ENCODE measurements at places on chromosomes 4 and X.

DNA sequence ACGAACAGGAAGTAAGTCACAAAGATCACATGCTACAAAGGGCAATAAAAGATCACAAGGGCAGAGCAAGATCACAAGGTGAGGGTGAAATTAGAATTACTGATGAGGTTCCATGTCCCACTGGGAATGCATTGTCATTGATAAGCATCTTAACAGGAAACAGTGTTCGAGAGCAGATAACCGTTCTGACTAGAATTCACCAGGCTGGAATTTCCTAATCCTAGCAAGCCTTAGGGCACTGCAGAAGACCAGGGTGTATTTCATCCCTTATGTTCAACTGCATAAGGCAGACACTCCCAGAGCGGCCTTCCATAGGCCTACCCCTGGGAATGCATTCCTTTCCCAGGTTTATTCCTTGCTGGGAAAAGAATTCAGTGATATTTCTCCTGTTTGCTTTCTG lies 980.6 kb upstream of the LCORL start:
- no peak for DNase-seq

- no peak for DNase-seq
Observed at GRCh38 chr4:65791111-65791811, 121.0 kb upstream of the EPHA5 start.

GRCh38 chr4:53905941-53906377 lies 158.4 kb downstream of the CHIC2 start:
- DNase-seq: peak; percentile 78

- DNase-seq: peak; percentile 45
Observed at GRCh38 chr4:82774711-82775171, 23.9 kb downstream of the SCD5 start.

DNA sequence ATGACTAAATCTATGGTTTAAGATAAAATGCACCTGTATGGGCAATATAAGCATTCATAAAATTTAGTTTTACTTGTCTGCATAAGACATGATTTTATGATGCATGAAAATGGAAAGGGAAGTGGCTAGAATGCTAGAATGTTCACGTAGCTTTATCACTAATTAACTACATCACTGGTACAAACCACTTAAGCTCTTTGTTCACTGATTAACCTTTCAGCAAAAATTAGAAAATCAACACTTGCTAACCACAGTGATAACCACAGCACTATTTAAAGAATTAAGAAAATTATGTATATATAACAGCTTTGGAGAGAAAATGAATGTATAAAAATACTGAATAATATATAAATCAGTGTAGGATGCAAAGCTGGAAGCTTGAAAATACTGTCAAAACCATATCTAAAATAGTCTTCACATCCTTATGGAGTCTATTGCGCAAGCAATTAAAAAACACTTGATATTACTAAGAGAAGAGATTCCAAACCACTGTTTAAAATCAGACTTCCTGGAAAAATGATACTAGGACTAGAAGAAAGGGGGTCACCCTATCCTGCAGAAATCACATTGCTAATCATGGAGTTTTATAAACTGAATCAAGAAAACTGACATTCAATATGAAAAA lies 51.9 kb downstream of the EFHC2 start:
- no peak for DNase-seq

DNA sequence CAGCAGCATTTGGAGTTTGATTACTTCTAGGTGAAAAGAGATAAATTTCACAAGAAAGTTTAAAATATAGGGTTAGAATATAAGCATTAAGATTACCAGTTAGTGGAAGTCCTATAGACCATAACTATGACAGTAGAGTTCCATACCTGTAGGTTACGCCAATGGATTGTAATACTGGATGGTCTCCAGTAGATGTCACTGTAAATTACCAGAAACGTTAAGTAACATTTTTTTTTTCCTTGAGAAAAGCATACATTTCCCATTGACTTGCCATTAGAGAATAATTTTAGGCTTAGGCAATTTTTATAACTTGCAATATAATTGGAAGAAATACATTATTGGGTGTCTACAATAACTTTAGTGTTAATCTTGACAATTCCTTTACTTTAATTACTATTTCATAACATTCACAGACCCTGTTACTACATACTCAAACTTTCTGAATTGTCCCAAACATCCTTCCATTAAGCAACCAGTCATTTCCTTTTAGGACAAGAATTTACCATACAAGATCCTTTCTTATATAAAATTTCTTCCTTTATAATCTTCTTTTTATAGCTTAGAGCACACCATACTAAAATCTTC lies 304.1 kb upstream of the TECRL start:
- peak; percentile 24 for DNase-seq

- DNase-seq: no peak
Observed at GRCh38 chr4:148443512-148444295, 1.5 kb upstream of the NR3C2 start.

- no peak for DNase-seq
Observed at GRCh38 chr4:88952081-88952480, 104.9 kb downstream of the FAM13A start.

GRCh38 chr4:15396157-15396800 lies 31.6 kb upstream of the C1QTNF7 start:
- DNase-seq: peak; percentile 42

GRCh38 chrX:141924293-141924692 lies 20.6 kb downstream of the MAGEC1 start:
- DNase-seq: no peak

GRCh38 chrX:15601932-15602331 lies 1.2 kb upstream of the ACE2 start:
- no peak for DNase-seq

GRCh38 chr4:184645904-184646610 lies 3.2 kb downstream of the CASP3 start:
- no peak for DNase-seq

- DNase-seq: no peak
Observed at GRCh38 chr4:36734334-36734733, 452.9 kb downstream of the DTHD1 start.

GRCh38 chr4:4984186-4984585 lies 35.1 kb downstream of the CYTL1 start:
- DNase-seq: no peak

DNA sequence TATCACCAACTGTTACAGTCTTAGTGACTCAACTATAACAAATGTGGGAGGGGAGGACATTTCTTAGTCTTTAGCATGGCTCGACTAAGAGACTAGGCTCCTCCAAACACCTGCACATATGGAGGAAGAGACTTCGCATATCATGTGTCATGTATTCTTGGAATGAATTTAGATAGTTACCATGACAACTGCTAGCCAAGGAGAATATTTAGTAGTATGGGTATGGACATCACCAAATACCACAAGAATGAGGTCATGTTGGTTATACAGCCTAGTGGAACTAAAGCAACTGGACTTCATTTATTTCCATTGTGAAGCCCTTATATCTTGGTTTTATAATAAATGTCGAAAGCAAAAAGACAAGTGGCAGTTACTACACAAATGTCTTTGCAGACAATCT lies 512.3 kb downstream of the CFAP47 start:
- DNase-seq: no peak

DNA sequence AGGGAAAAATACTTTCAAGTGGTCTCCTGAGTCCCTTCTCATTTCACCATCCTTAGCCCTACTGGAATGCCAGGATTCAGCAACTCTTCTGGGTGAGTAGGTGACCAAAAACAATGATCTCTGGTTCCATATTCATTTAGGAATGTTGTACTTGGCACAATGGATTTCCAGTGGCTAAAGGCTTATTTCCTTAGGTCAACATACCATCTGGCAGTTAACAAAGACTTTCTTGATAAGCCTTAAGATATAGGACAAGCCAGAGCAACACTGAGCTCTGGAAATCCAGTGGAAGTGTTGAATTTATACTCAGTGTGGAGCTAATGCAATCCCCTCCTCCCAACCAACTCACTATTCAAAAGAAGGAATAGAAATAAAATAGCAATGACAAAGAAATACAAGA lies 139.4 kb upstream of the EMCN start:
- DNase-seq: no peak

- no peak for DNase-seq
Observed at GRCh38 chr4:24604558-24605214, 20.3 kb upstream of the DHX15 start.

DNA sequence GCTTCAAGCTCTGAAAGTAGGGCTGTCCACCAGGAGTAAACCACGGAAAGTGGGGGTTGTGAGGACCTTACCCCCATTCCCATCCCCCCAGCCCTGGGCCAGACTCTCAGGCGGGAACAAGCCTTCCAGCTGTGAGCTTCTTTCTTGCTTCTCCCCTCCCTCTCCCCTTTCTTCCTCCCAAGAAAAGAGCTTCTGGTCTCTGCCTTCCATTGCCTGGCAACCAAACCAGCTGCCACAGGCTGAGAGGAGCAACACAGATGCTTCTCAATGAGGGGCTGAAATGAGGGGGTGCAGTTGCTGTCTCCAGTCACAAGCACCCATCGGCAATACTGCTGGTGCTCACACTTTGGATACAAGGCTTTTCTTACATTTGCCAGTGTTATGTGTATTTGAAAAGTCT lies 72.5 kb downstream of the SLC16A2 start:
- DNase-seq: no peak

DNA sequence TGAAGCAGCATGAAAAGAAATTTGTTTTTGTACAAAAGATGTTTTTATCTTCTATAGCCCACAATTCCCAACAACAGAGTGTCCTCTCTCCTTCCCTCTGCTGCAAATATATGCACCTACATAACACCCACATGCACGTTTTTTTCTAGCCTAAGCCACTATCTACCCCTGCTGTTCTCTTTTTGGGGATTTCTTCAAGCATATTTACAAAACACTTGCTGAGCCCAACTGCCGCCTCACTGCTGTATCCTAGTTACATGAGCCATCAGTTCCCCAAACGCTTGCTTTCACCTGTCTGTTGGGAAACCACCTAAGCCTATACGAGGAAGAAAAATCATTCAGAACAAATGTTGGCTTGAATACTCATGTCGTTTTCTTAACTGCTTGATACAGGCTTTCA lies 127.2 kb downstream of the CHRNA9 start:
- no peak for DNase-seq

- no peak for DNase-seq
Observed at GRCh38 chrX:28697732-28698131, 110.5 kb downstream of the IL1RAPL1 start.

GRCh38 chr4:139986689-139987501 lies 167.1 kb downstream of the MAML3 start:
- peak; percentile 31 for DNase-seq

DNA sequence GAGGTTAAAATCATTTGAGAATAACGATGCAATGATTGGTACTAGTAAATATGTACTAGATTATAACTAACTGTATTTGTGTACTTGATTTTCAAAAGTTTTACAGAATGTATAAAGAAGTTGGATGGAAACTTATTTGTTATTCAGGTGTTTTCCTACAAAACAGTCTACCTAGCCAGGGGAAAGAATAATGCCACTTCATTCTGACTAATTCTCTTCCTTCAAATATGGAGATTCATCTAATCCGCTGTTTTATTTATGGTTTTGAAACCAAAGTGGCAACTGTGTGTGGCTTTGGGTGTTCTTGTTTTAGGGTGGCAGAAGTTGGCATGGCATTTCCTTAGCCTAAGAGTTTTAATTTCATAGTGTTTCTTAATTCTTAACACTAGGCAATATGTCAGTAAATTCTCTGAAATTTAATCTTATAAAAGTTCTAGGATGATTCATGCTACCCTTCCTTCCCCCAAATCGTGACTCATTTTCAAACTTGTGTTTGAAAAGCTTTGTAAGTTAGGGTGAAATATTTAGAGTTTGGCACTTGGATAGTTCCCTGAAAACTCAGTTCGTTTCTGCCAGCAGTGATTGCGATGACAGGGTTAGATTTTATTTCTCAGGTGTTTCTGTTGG lies 62.6 kb downstream of the DCLK2 start:
- DNase-seq: peak; percentile 72

DNA sequence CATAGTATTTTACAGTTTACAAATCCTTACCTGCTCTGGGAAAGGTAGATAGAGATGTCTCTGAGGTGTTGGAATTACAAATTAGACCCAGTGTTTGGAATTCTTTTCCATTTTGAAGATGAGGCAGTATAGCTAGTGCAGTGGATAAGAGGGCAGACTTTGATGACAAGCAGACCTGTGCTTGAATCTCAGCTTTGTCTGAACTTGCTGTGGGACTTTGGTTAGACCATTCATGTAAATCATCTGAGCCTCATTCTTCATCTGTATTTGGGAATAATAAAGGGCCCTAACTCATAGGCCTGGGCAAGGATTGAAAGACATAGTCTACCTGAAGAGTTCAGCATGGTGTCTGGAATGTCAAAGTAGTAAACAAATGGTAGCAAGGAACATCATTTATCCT lies 77.2 kb upstream of the BOD1L1 start:
- DNase-seq: no peak

- DNase-seq: no peak
Observed at GRCh38 chr4:91113130-91113706, 986.0 kb downstream of the CCSER1 start.

DNA sequence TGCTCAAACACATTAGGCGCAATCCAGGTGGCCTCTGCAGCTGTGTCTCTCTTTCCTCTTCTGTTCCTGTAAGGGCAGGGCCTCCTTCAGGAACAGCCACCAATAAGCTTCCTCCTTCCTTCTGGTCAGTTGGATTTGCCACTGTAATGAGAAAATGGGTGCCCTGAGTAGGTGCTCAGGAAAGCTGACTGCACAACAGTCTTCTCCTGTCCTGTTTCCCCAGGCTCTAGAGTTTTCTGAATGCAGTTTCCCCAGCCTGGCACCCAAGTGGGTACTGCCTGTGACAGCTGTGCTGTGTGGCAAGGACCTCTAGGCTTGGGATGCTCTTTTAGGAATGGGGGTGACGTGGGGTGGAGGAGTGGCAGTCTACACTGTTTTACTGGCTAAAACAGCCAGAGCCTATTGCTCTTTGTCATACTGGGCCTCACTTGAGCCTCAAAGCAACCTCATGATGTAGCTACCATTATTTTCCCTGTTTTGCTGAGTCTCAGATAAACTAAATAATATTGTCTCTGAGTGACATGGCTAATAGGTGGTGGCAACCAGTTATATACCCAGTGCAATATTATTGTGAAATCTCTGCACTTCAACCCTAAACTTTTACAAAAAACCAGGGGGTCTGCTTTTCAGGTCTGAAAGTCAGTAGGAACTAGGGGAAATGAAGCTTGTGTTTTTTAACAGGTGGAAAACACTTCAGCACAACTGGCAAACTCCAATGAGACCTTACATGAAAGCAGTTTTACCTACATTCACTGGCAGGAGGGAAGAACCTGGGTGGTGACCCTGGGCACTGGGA lies 1.2 kb downstream of the CXCL2 start:
- no peak for DNase-seq

Measured in AG10803 (cell line).